ENCODE measurements at places on chromosomes 4 and X. TPM values are rescaled to one million over a fixed set of nuclear protein-coding genes. Genes with fewer than 3 reads are reported as not detected.

- no peak for DNase-seq
Observed at GRCh38 chr4:74335341-74336021, 27.2 kb downstream of the EPGN start.

- no peak for DNase-seq
Observed at GRCh38 chr4:10455133-10455532, 2.1 kb downstream of the ZNF518B start.

- DNase-seq, result no peak
Observed at GRCh38 chr4:47729131-47729680, 108.7 kb downstream of the CORIN start.

- no peak for DNase-seq
Observed at GRCh38 chr4:18007625-18008024, 13.9 kb downstream of the LCORL start.

GRCh38 chrX:100353326-100353725 lies 56.7 kb downstream of the PCDH19 start:
- DNase-seq, result no peak

- DNase-seq, result no peak
Observed at GRCh38 chrX:41984628-41985027, 61.3 kb upstream of the CASK start.

DNA sequence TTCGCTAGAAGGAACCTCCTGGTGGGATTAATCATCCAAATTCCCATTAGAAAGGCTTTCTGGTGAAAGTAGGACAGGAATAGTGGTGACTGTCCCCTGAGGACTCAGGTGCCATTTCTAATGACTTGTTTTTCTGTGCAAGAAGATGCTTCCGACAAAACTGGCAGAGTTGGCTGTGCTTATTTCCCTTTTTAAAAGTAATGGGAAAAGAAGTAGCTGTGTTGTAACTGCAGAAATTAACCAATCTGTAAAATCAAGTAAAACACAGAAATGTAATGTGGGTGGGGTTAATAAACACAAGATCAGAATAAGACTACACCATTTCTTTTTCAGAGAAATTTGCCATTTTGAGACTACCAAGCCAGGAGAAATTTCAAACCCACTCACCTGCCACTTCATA lies 55.0 kb upstream of the FAM9B start:
- DNase-seq, result no peak

DNA sequence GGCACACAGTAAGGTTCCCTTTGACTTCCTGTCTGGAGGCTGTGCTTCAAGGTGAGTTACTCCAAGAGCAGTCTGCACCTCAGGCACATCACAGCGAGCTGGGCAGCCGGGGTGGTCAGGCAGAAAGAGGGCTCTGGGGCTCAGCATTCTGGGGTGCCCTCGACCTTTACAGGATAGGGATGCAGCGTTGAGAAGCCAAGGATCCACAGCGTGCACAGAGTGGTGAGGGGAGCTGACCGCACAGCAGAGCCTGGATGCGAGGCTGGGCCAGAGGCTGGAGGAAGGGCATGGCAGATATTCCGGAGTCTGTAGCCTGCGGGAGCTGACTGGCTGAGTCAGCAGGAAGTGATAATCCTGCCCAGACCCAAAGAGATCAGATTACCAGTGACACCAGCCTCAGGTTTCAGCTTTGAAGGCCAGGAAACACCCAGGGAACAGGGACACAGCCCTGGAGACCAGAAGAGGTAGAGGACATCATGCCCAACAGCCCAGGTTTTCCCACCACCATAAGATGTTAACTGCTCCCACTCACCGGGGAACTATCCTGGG lies 38.4 kb upstream of the PDLIM3 start:
- DNase-seq, result no peak

DNA sequence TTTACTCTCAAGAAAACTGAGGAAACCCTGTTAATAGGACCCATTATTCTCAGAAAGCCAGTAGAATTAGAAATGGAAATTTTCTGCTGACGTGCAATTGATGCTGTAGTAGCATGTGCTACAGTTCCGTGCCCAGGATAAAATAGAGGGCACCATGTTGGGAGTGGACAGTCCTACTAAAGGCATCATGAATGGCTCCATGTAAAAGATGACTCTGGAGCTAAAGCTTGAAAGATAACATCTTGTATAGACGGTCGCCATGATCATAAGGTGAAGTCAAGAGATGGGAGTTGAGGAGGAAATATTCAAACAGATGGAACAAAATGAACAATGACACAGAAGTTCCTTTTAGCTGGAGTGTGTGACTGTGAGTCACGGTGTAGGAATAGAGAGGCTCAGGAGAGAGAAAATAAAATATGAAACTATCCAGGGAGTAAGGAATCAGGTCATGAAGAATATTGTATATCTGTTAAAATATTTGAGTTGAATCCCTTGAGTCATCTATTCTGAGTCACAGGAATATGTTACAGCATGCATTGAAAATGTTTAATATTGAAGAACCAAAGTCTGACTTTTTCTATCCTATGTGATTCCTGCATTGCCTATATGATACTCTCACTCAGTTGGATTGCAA lies 31.8 kb downstream of the ANXA10 start:
- DNase-seq, result no peak

- peak; percentile 62 for DNase-seq
Observed at GRCh38 chr4:4574792-4575191, 32.9 kb upstream of the STX18 start.

- peak; percentile 85 for DNase-seq
Observed at GRCh38 chr4:6909113-6909969, at the start of gene TBC1D14. TSS of gene TBC1D14 (plus strand) at chr4:6909826. CDS start at chr4:6923390, 13,564 bp downstream.

- peak; percentile 62 for DNase-seq
Observed at GRCh38 chr4:177118596-177118995, 191.1 kb upstream of the NEIL3 start.

DNA sequence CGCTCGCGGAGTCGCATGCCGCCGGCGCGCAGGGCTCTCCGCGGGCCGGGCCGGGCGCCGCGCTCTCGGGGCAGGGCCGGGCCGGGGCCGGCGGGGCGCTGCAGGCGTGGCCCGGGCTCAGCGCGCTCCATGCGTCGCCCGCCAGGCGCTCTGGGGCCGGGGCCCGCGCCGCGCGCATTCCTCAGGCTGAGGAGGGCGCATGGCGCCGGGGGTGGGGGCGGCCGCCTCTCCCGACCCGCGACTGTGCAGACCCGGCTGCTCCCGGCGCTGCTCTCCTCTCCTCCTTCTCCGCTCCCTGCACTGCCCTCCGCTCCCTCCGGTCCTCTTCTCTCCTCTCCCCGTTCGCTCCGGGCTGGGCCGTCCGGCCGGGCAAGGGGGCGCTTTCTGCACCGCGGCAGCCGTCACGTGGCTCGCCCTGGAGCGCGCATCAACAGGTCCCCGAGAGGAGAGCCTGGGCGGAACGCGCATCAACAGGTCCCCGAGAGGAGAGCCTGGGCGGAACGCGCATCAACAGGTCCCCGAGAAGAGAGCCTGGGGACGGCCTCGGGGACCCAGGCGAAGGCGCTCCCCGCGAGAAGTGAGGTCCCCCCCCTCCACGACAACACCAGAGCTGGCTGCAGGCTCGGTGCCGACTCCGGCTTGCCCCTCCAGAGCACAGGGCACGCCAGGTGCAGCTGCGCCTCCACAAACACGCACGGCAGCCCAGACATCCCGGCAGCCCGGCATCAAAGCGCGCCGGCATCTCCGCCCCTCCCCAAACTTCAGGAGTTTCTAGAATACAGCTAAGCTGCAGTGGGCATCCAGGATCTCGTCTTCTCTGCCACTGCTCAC lies 12.9 kb downstream of the PPP2R3B start:
- no peak for DNase-seq

GRCh38 chr4:105797225-105797624 lies 88.6 kb downstream of the GSTCD start:
- no peak for DNase-seq

- no peak for DNase-seq
Observed at GRCh38 chrX:10538831-10539230, 81.6 kb downstream of the MID1 start.

ATP1B4 gene
- 1.4 TPM for total RNA-seq

HMGN5 gene
- total RNA-seq, result 1.2 TPM

PRKX gene
- total RNA-seq, result 2.6 TPM

LRCH2 gene
- 4.9 TPM for total RNA-seq

SRPK3 gene
- total RNA-seq, result 19.4 TPM

ENAM gene
- total RNA-seq, result 13.5 TPM

PDHA1 gene
- 149 TPM for total RNA-seq

FAM149A gene
- 6.7 TPM for total RNA-seq

EGFL6 gene
- total RNA-seq, result not detected
